ENCODE measurements at places on chromosomes 5 and 9. TPM values are rescaled to one million over a fixed set of nuclear protein-coding genes. Genes with fewer than 3 reads are reported as not detected.

GRCh38 chr9:122657527-122657926 is at the start of gene OR1B1:
TSS of gene OR1B1 (minus strand) at chr9:122657627.
- no peak within 1 kb of the TSS for H3K27ac ChIP-seq
- DNase-seq = no peak
- peaks cover 19% of the 10 kb centered on the region for H3K27me3 ChIP-seq
- H3K4me1 ChIP-seq = no peaks in the 10 kb centered on the region

- no peak for DNase-seq
- no peak overlapping the region for H3K4me3 ChIP-seq
- H3K27ac ChIP-seq = no peak overlapping the region
- peaks cover 3% of the 10 kb centered on the region for H3K4me1 ChIP-seq
Observed at GRCh38 chr9:114779352-114779845, 26.4 kb downstream of the TNFSF15 start.

GRCh38 chr9:34405719-34406118 is 29.0 kb upstream of the MYORG start:
- no peaks in the 10 kb centered on the region for H3K27me3 ChIP-seq
- no peak for DNase-seq
- no peak overlapping the region for H3K27ac ChIP-seq
- H3K4me3 ChIP-seq = no peak overlapping the region

DNA sequence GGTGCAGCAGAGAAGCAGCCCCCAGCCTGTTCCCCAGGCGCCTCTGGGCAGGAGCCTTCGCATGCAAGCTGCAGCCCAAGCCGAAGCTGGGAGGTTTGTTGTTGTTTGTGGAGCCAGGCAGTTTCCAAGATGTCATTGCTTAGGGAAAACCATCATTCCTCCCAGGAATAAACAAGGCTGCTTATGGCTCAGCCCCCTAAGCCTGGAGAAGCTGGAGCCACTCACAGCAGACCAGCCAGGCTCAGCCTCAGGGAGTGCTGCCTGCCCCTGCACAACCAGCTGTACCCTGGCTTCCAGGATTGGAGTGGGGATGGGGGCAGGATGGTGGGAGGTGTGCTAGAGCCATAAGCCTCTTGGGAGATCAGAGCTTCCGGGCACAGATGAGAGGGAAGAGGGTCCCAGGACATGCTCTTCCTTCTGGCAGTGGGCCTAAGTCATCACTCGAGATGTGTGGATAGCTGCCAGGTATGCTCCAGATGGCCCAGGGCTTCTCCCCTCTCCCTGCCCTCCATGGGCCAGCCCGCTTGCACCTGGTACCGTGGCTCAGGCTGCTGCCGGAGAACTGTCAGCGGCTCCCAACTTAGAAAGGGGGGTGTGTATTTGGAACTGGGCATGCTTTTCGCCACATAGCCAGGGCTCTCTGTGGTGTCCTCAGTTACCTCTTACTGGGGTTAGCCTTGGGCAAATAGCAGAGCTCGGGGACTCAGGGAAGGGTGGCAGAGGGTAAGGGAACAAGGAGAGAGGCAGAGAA is 105.2 kb downstream of the RGS3 start:
- H3K4me3 ChIP-seq = no peak overlapping the region
- H3K4me1 ChIP-seq = peaks cover 49% of the 10 kb centered on the region
- H3K36me3 ChIP-seq = peaks cover 9% of the 10 kb centered on the region
- peak overlapping the region; percentile 86 for H3K27ac ChIP-seq
- H3K27me3 ChIP-seq = no peaks in the 10 kb centered on the region
- no peak for DNase-seq

DNA sequence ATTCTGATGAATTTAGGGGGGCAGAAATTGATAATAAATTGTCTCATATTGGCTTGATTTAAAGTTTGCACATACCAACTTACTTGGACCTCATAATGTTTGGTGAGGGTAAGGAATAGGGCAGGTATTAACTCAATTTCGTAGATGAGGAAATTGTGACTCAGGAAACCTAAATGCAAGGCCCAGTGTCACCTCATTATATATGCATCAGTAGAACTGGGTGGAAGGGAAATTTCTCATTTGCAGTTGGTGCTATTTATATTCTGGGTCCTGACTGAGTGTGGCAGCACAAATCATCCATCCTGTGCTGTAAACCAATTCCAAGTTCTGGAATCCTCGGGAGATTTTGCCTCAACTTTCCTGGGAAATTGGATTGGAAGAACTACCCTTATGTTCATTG is 103.0 kb downstream of the SPATA31D1 start:
- no peaks in the 10 kb centered on the region for H3K27me3 ChIP-seq
- H3K4me1 ChIP-seq = no peaks in the 10 kb centered on the region
- no peak overlapping the region for H3K4me3 ChIP-seq
- H3K27ac ChIP-seq = peak overlapping the region; percentile 70
- H3K36me3 ChIP-seq = no peaks in the 10 kb centered on the region

DNA sequence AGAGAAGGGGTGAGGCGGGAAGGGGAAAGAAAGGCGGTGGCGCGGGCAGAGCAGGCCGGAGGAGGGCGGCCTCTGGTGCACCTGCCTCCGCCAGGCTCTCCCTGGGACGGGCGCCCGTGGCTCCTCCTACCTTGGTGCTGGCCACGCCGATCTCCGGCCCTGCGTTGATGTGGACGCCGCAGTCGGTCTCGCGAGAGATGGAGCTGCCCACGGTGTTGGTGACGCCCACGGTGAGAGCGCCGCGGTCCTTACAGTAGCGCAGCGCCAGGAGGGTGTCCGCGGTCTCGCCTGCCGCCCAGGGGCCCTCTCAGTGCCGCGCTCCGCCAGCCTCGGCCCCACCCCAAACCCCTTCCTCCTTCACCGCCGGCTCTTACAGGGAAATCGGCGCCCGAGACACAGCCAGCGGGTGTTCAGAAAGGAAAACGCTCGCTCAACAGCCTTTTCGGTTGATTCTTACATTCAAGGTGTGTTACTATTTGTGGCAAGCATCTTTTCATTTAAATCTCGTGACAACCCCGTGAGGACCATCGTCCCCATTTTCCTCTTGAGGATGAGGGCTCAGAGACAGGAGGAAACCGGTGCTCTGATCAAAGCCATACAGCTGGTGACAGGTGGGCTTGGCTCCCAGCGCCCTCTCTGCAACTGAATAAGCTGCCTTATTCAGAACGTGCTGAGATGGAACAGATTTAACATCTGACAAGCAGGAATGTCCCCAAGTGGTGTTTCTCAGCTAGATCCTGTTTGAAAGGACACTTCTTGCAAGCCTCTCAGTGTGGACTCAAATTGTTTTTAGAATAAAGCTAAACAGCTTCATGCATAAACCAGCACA is 22.0 kb upstream of the MAPK9 start:
- H3K36me3 ChIP-seq = peaks cover 8% of the 10 kb centered on the region
- no peak overlapping the region for H3K27ac ChIP-seq
- no peak for DNase-seq
- H3K27me3 ChIP-seq = no peaks in the 10 kb centered on the region
- H3K4me1 ChIP-seq = no peaks in the 10 kb centered on the region

- H3K4me1 ChIP-seq = no peaks in the 10 kb centered on the region
- peaks cover 12% of the 10 kb centered on the region for H3K27me3 ChIP-seq
- no peak overlapping the region for H3K27ac ChIP-seq
- H3K36me3 ChIP-seq = no peaks in the 10 kb centered on the region
- H3K4me3 ChIP-seq = no peak overlapping the region
- DNase-seq = no peak
Observed at GRCh38 chr5:99169309-99169708, 240.5 kb upstream of the CHD1 start.

- no peaks in the 10 kb centered on the region for H3K27me3 ChIP-seq
- DNase-seq = no peak
- peaks cover 29% of the 10 kb centered on the region for H3K4me1 ChIP-seq
- no peak overlapping the region for H3K27ac ChIP-seq
- no peaks in the 10 kb centered on the region for H3K36me3 ChIP-seq
- H3K4me3 ChIP-seq = no peak overlapping the region
Observed at GRCh38 chr5:34608859-34609648, 47.1 kb upstream of the RAI14 start.

- peaks cover 19% of the 10 kb centered on the region for H3K4me1 ChIP-seq
- no peaks in the 10 kb centered on the region for H3K27me3 ChIP-seq
- H3K4me3 ChIP-seq = no peak overlapping the region
- no peak for DNase-seq
Observed at GRCh38 chr9:95103281-95103771, 214.2 kb downstream of the FANCC start.

DNA sequence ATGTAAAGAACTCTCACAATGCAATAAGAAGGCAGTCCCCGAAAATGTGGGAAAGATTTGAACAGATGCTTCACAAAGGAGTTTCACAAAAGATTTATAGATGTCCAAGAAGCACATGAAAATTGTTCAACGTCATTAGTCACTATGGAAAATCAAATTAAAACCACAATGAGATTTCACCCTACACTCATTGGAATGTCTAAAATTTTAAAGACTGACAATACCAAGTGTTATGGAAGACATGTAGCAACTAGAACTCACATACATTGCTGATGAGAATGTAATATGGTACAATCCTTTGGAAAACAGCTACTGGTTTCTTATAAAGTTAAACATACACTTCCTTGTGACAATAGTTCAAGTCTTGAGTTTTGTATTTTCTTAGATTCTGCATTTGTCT is 11.0 kb upstream of the RECK start:
- DNase-seq = no peak
- peaks cover 14% of the 10 kb centered on the region for H3K27me3 ChIP-seq
- H3K36me3 ChIP-seq = no peaks in the 10 kb centered on the region
- no peak overlapping the region for H3K27ac ChIP-seq

DNA sequence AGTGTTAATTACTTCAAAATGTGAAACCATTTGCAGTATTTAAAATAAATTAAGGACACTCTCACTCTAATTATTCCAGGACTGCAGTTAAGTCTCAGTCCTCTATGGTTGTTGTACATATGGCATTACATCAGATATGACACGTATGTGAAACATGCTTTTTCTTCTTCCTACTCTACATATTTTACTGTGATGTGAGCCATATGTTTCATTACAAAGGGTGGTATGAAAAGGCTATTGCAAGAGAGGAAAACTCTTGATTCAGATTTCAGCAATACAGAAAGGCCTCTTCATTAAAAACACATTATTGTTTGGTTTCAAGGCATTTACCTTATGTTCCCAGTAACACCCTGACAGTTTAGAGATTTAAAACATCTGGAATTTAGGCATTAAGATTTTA is 964.5 kb upstream of the DMAC1 start:
- no peak for DNase-seq
- no peak overlapping the region for H3K27ac ChIP-seq
- no peak overlapping the region for H3K4me3 ChIP-seq

DNA sequence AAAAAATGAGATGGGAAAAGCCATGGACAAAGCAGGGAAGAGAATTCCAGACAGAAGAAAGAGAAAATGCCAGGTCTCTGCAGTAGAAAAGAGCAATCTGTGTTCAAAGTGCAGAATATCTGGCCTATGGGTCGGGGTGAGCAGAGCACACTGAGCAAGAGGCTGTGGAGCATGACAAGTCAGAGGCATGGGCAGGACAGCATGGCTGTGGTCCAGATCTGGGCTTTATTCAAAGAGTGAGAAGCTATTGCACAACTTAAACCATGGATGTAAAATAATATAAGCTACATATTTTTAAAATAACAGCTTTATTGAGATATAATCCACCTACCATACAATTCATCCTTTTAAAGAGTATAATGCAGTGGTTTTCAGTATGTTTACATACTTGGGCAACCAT is 133.1 kb upstream of the SPDL1 start:
- no peaks in the 10 kb centered on the region for H3K27me3 ChIP-seq
- H3K4me3 ChIP-seq = no peak overlapping the region
- H3K27ac ChIP-seq = no peak overlapping the region
- H3K36me3 ChIP-seq = no peaks in the 10 kb centered on the region
- DNase-seq = no peak

DNA sequence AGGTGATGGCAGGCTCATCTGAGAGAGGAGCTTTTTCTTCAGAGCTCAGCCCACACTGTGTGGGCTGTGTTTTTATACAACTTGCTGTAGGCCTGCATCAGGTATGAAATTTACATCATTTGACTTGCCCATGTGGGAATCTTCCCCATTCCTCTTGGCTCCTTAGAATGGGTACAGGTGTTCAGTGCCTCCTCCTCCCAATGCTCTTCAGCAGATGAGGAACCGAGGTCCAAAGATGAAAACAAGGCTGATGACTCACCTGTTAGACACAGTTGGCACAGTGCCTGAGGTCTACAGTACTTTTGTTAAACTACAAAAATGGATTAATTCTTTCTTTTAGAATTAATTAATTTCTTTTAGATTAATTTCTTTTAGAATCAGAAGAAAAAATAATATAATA is 20.8 kb downstream of the PAPPA start:
- no peak overlapping the region for H3K4me3 ChIP-seq
- H3K4me1 ChIP-seq = peaks cover 9% of the 10 kb centered on the region
- no peak overlapping the region for H3K27ac ChIP-seq
- H3K36me3 ChIP-seq = no peaks in the 10 kb centered on the region

- peaks cover 24% of the 10 kb centered on the region for H3K4me1 ChIP-seq
- H3K27me3 ChIP-seq = no peaks in the 10 kb centered on the region
- H3K27ac ChIP-seq = no peak overlapping the region
- DNase-seq = no peak
Observed at GRCh38 chr9:114406441-114406840, 18.7 kb upstream of the AKNA start.

DNA sequence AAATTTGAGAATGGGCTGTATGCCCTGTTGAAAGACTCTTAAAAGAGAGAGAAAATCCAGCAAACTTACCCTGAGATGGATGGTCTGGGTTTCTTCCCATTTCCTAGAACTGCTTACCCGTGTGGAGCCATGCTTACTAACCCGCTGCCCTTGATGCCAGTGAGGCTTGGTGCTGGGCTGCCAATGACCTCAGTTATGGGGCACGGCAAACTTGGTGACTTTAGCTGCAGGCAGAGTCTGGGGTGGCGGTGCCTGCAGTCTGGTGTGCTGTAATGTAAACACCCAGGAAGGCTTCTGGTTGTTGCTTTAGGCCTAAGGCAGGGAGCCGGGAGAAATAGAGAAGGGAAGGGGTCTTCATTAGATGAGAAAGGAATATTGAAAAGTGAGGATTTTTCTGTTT is 7.3 kb upstream of the TENT4A start:
- H3K36me3 ChIP-seq = no peaks in the 10 kb centered on the region
- DNase-seq = no peak
- no peak overlapping the region for H3K27ac ChIP-seq
- peaks cover 7% of the 10 kb centered on the region for H3K27me3 ChIP-seq
- H3K4me3 ChIP-seq = no peak overlapping the region
- H3K4me1 ChIP-seq = peaks cover 23% of the 10 kb centered on the region

DNA sequence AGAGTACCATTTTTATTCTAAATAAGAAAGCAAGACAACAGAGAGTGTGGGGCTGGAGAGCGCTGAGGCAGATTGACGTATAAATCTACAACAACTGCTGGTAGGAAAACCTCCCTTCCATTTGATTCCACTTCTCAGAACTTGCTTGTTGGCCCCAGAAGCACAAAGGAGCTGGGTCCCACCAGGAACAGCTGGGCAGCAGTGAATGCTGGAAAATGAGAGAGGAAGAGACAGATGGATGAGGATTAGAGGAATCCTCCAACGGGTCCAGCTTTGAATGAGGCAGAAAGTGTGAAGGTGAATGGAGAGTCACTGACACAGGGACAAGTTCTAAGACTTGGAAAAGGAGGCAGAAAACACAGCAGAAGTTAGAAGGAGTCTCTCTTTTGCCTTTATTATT is 14.8 kb downstream of the TAS2R1 start:
- no peak for DNase-seq
- H3K27me3 ChIP-seq = no peaks in the 10 kb centered on the region
- H3K27ac ChIP-seq = no peak overlapping the region
- H3K4me1 ChIP-seq = peaks cover 9% of the 10 kb centered on the region

PDZD2 gene
- total RNA-seq = 0.65 TPM

COL5A1 gene
- 18.6 TPM for total RNA-seq

RMRP gene
- total RNA-seq = 14,026 TPM

GRPEL2 gene
- 29.2 TPM for total RNA-seq

BTNL3 gene
- total RNA-seq = not detected

GABRA6 gene
- not detected for total RNA-seq

Measured in neural crest cell (in vitro differentiated cells).